ENCODE measurements at places on chromosomes 4 and X.

- peak; percentile 2 for DNase-seq
Measured at GRCh38 chrX:22053481-22053880, 21.4 kb downstream of the PHEX start.

DNA sequence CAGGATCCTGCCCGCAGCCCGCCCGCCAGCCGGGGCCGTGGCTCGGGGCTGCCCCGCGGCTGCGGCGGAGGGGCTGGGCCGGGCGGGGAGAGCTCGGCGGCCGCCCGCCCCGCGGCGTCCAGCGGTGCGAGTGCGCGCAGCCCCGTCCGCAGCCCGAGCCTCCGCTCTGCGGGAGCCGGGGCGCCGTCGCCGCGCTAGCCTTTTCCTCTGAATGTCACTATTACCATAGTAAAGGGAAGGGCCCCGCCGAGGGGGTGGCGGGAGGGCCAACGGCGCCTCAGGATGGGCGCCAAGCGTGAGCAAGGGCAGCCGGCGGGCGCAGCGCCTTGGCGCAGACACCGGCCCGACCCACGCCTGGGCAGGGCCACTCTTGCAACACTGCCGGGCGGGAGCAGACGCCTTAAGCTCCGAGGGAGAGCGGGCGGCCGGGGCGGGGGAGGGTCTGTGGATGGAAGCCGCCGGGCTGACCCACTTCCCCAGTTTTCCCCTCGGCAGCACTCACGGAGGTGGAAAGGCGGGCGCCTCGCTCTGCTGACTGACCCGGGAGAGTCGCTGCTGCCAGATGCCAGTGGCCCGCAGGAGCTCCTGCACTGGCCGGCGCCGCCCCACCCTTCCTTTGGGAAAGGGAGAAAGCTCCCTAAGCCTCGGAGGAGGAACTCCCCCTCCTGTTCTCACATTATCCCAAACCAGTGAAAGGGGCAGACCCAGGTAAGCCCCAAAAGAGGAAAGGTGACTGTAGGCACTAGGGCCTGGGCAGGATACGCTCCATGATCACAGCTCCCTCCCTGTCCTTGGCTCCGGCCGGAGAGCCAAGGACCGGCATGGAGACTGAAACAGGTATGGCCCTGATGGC, 329.4 kb downstream of the HNRNPD start:
- DNase-seq: peak; percentile 58

DNA sequence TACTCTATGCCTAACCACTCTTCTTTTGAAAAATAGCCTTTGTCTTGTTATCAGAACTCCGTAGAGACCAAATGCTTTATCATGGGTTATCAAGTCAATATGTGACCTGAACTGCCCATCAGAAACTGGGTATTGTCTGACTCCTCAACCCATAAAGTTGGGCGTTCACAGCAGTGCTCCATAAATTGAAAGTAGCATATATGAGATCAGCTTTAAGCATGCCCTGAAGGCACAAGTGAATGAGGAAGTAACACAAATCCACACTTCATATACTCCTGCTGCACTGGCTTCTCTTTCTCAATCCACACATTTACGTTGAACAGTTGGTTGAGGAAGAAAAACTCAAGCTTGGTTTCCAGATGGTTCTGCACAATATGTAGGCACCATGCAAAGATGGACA, 1106.0 kb downstream of the STIM2 start:
- DNase-seq: no peak

GRCh38 chr4:22192084-22192511, 243.5 kb upstream of the KCNIP4 start:
- DNase-seq: no peak

DNA sequence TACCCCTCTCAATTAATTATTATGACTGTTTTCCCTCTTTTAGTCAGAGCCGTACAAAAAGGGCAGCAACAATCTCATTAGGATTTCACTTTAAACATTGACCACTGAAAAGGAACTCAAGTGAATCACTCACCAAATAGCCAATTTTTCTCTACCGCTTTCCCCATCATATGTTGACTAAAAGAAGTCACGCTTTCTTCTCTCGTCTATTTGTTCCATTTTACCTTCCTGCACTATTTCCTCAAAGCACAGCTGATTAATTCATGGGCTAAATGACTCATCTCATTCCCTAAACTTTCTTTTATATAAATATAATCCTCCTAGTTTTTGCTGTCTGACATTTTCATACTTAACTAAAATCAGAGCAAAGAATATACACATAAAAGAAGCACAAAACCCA, 8.2 kb downstream of the MID1 start:
- DNase-seq: no peak

GRCh38 chrX:132918523-132918922, 39.9 kb downstream of the HS6ST2 start:
- DNase-seq: no peak

DNA sequence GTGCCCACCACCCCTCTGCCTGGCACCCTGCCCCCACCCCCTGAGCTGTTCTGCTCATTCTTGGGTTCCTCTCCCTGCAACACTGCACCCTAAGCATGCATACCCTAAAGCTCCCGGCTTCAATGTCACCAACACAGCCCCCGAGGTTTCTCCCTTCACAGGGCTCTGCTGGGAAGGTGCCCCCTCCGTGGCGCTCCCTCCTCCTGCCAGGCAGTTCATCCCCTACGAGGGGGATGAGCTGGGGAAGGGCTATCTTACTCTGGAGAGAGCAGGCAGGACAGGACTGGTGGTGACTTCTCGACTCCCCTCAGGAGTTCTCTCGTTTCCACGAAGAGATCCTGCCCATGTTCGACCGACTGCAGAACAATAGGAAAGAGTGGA, 6.5 kb downstream of the ATP5ME start:
- no peak for DNase-seq
